ENCODE measurements at places on chromosomes 11 and 22.

- no peak for DNase-seq
These were observed 27.1 kb downstream of the NECTIN1 start for GRCh38 chr11:119701591-119702549.

- no peak for DNase-seq
These were observed 19.9 kb downstream of the TP53I11 start for GRCh38 chr11:44930588-44931302.

DNA sequence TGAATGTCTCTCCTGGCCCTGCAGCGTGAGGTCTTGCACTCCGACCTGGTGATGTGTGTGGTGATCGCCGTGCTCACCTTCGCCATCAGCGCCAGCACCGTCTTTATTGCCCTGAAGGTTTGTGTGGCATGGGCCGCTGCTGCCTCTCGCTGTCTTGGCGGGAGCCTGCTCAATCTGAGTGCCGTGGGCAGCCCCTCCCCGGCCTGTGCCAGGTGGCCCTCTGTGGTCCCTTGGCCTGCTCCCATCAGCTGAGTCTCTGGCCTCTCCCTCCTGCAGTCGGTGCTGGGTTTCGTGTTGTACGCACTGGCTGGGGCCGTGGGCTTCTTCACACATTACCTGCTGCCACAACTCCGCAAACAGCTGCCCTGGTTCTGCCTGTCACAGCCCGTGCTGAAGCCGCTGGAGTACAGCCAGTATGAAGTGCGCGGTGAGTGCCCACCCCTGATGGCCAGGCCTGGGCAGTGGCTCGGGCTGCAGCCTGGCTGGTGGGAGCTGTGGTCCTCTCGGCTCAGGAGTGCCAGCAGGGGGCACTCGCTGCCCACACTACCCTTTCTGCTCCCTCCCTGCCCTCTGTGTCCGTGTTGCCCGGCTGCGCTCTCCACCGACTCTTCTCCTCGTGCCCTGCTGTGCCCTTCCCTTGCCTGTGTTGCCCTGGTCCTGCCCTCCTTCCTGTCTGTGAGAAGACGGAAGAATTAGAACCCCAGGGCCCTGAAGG lies 10.2 kb downstream of the PCNX3 start:
- no peak for DNase-seq

GRCh38 chr11:100727410-100727809 lies 40.3 kb downstream of the ARHGAP42 start:
- DNase-seq = no peak

DNA sequence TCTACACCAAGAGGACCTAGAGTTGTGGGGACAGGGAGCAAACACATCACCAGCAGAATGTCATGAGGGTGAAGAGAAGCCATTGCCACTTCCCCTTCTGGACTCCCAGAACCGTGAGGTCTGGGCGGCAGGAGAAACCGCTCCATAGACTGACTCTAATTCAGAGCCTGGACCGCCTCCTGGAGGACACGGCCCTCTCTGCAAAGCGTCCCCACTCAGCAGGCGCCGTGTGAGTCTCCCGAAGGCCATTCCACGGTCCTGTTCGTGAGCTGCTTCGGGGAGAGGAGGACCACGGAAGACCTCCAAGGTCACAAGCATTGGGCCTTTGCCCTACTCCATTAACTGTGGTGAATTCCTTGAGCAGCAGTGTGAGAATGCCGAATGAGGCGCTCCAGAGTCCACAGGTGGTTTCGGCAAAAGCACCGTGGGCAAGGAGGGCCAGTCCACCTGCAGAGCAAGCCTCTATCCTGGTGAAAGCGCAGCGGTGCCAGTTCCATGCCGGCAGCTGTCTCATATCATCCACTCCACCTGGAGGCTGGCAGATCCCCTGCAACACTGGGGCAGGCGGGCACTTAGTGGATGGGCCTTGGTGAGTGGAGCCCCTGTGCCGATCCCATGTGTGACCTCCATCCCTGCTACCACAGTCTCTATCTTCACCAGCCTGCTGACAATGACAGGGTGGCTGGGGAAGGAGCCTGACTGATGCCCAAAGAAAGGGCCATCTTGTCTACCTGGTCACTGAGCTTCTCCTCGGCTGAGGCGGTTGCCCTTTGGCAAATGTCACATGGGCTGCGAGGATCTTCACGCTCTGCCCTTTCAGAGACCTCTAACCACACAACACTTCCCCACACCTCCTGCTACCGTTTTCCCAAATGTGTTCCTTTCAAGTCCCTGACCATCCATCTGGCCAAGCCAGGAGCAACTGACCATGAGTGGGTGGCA lies 7.5 kb downstream of the C11orf21 start:
- peak; percentile 86 for DNase-seq

DNA sequence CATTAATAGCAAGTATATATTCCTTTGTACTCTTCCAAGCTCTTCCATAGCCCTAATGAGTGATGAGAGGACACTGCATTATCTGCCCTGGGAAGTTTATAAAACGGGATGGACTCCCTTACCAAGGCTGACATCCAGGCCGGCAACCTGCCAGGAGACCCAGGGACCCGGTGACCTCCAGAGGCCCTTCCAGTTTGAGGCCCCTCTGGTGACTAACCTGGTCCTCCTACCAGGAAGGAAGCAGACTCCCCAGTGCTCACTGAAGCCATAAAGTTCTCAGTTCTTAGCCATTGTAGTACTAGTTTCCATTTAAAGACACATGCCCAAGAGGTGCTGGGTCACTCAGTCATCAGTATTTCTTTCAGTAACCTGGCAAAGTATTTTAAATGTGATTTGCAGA lies 345.4 kb downstream of the TENM4 start:
- no peak for DNase-seq

DNA sequence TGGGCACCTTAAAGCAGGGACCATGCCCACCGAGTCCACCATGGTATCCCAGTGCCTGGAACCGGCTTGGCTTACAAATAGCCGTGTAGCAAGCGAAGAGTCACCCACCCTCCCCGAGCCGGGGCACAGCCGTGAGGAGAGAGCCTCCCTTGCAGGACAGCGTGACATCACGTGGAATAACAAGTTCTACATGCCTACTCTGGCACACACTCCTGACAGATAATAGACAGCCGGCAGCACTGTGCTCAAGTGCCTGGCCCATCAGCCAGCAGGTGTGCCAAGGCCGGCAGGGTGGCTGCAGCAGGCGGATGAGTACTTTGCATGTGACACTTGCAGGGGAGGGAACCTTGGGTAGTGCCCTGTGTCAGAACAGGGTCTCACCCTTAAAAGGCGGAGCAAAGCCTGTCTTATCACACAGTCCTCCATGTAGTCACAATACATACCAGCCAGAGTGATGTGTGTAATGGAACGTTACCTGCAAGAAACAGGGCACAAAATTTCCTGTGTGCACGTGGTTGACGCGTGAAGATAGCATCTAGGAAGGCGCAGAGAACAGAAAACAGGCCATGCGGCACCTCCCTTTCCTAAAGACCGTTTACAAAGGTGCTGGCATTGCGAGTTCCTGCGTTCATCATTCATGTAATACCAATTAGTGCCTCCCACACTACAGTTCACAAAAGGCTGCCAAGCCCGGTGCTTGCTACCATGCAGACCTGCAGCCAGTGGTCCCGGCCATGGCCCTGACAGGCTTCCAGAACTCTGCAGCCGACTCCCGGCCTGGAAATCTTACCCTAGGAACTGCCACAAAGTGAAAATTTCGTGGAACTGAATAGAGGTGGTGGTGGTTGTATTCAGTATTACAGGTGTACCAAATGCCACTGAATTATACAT lies 16.4 kb downstream of the TOM1 start:
- peak; percentile 81 for DNase-seq

DNA sequence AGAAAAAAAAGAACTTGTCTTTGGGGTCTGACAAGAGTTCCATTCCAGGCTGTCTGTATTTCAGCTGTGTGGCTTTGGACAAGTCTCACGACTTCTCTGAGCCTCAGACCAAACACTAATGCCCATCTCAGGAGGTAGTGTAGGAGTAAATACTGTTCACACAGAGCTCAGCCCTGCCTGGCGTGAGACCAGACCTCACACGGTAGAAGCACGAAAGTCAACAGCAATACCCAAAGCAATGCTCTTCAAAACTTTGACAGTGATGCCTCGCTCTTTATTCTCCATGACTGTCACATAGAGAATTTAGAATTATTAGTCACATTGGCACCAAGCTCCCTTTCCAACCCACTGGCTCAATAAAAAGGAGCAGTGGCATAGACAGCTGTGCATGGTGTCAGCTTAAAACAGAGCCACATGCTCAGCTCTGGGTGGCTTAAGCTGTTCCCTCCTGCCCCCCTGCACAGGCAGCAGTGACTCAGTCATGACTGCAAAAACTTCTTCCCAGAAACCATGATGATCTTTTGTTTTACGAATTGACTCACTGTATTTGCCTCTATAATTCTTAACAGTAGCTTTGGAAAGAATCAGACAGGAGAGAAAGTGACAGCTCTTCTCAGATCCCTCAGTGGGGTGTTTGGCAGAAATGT lies 74.0 kb upstream of the PHF21B start:
- no peak for DNase-seq

GRCh38 chr11:14593671-14594070 lies 49.9 kb upstream of the PDE3B start:
- DNase-seq = no peak

DNA sequence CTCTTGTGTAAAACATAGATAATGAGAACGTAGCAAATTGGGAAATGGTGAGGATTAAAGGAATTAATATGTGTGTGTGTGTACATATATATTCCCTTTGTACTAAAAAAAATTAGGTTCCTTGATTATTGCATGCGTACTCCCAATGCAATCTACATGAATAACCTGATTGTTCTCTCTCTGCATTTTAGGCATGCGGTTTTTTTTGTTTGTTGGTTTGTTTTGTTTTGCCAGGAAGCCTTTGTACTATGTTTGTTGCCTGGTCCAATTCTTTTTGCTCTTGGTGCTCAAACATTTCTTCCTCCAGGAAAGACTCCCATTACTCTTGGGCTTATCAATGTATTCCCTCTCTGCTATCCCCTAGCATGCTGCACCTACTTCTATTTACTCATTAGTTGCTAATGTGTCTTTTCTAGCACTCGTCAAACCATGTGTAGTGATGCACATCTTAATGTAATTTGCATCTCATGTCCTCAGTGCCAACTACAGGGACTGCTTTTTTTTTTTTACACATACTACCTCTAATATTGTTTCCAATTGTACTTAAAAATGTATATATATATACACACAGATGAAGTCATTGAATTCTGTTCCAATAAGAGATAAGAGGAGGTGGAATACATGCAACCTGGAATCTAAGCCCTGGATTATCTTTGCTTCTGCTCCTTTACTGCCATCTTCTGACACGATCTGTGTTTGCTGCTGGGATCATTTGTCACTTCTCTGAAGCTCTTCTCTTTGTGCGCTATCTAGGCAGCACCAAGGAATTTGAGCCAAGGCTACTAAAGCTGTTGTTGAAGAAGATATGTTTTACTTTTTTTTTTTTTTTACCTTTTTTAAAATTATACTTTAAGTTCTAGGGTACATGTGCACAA lies 197.2 kb upstream of the ANO3 start:
- no peak for DNase-seq

DNA sequence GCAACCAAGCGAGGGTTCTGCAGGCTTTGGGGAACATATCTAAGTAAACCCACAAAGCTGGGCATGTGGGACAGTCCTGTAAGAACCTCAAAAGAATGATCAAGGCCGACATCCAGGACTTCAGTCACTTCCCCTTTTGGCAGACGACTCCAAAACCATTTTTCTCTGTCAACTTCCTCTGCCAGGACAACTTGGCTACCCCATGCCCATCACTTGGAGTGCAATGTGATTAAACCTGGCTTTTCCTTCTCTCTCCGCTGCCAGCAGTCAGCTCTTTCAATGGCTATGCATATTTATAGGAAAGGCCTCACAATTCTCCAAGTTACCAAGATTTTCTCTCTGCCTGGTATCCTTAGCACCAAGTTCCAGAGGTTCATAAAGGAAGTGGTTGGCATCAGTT lies 78.9 kb downstream of the C11orf58 start:
- no peak for DNase-seq

DNA sequence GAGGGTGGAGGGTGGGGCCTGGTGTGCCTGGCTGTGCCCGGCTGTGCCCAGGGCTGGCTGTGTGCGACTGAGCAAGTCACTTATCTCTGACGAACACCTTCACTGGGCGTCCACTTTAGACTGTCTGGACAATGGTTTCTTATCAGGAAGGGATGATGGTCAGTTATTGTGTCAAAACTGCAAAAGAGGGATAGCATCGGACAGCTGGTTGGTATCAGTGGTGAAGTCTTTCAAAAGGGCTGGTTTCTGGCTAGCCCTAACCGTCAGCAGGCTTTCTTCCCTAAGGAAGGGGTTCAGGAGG lies 4.1 kb upstream of the MGAT3 start:
- no peak for DNase-seq

DNA sequence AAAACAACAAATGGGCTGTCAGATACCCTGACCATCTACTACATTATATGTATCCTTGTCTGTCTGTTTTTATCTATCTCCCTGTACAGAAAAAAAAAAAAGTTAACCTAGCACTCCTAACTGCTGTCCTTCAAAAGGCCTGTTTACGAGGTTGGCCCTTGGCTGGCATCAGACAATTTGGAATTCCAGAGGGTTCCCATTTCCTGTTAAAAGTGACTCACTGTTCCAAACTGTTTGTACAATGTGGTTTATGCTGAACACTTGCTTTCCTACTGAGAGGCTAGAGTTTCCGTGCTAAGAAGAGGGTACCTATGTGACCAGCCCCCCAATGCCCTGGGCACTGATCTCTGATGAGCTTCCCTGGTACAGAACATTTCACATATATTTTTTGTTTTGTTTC lies 65.9 kb upstream of the HMGXB4 start:
- peak; percentile 24 for DNase-seq

All from mesenteric fat pad (tissue), 1 donor.